ENCODE measurements at places on chromosomes 1 and 21. TPM values are rescaled to one million over a fixed set of nuclear protein-coding genes. Genes with fewer than 3 reads are reported as not detected.

The ZC3H11A gene
- polyA plus RNA-seq = 143 TPM

DNA sequence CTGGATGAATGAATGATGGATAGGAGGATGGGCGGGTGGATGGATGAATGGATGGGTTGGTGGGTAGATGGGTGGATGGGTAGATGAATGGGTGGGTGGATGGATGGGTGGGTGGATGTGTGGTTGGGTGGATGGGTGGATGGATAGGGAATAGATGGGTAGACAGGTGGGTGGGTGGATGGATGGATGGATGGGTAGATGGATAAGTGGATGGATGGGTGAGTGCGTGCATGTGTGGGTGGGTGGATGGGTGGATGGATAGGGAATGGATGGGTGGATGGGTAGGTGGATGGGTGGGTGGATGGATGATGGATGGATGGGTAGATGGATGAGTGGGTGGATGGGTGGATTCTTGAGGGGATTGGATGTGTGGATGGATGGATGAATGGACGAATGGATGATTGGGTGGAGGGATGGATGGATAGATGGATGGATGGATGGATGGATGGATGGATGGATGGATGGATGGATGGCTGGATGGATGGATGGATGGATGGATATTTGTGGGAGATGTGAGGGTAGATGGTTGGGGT is 68.7 kb downstream of the SDC3 start:
- no peak for DNase-seq

The DPH5 gene
- 60.7 TPM for polyA plus RNA-seq

- no peak for DNase-seq
Observed at GRCh38 chr1:156619582-156619955, 354 bp downstream of the HAPLN2 start.

DNA sequence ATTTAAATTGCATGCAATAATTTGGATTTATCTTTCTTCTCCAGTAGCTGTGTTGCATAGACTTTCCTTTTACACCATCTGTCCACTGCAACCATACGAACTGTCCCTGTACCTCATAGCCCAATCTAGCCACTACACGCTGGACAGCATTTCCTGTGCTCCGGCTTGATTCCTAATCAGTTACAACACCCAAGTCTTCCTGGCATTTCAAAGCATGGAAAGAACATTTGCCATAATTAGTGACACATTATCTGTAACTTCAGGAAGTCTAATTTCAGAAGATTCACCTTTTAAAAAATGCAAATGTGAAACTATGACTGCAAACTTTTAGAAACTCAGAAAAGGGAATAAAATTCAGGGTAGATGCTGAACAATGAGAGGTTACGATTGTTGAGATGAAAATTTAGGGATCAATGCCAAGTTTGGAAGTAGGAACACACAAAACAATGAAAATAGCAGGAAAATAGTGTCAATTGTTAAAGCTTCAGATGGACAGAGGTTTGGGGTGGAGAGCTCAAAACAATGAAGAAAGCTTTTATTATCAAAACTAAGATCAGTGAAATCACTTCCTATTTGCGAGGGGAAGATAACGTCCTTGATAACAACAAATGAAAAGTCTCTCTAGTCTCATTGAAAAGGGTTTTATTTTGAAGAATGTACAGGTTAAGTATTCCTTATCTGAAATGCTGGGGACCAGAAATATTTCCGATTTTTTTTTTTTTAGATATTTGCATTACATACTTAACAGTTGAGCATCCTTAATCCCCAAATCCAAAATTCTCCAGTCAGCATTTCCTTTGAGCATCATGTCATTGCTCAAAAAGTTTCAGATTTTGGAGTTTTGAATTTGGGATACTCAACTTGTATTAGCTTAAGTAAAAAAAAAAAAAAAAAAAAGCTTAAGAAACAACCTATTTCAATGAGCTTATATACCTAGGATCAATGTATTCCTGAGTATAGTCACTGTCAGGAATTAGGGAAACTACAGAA is 107.3 kb downstream of the FNBP1L start:
- DNase-seq = no peak

The CBR3 gene
- 1.2 TPM for polyA plus RNA-seq

DNA sequence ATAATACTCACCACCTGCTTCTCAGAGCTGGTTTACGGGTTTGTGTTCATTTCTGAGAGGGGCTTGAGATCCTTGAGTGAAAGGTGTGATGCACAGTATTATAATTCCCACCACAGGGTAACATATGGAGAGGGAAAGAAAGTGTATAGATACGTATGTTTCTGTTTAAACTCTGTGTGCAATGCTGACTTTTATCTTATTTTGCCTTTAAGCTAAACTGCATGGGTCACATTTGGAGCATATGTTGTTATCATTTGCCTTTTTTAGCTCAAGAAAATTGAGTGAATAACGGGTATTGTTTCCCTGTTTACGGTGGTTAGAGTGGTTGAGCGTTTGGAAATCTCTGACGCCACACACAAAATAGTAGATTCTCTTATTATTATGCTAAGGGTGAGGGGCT is 191.1 kb upstream of the NFIA start:
- DNase-seq = no peak

The VSIG8 gene
- 0.13 TPM for polyA plus RNA-seq
